ENCODE measurements at places on chromosomes 2 and 18.
A peak's percentile ranks its signal among the peaks of the same experiment; 100 is the strongest.

GRCh38 chr2:223044092-223044836, 7.7 kb upstream of the KCNE4 start:
- no peak for DNase-seq

GRCh38 chr2:109017017-109017416, 28.0 kb upstream of the EDAR start:
- DNase-seq, result no peak

GRCh38 chr18:56921896-56922480, 224.9 kb upstream of the BOD1L2 start:
- no peak for DNase-seq

GRCh38 chr2:73156539-73157124, 43.9 kb upstream of the RAB11FIP5 start:
- DNase-seq, result peak; percentile 17

- DNase-seq, result no peak
Measured at GRCh38 chr2:149258531-149258930, 71.9 kb upstream of the LYPD6 start.

DNA sequence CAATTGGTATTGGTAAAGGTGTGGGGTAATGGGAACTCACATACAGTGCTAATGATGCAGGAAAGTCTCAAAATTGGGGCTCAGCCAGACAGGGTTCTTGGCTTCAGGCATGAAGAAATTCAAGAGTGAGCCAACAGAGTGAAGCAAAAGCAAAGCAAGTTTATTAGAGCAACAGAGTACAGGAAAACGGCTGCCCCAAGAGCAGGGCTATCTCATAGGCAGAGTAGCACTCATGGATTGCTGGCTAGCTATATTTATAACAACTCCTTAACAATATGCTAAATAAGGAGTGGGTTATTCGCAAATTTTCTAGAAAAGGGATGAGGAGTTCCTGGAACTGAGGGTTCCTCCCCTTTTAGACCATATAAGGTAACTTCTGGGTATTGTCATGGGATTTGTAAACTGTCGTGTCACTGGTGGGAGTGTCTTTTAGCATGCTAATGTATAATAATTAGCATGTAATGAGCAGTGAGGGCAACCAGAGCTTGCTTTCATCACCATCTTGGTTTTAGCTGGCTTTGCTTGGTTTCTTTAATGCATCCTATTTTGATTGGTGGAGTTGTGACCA, 233.8 kb upstream of the NOL4 start:
- DNase-seq, result no peak

- DNase-seq, result no peak
Measured at GRCh38 chr2:80062298-80062697, 242.3 kb downstream of the LRRTM1 start.

- no peak for DNase-seq
Measured at GRCh38 chr2:186917866-186918265, 68.9 kb upstream of the ZSWIM2 start.

DNA sequence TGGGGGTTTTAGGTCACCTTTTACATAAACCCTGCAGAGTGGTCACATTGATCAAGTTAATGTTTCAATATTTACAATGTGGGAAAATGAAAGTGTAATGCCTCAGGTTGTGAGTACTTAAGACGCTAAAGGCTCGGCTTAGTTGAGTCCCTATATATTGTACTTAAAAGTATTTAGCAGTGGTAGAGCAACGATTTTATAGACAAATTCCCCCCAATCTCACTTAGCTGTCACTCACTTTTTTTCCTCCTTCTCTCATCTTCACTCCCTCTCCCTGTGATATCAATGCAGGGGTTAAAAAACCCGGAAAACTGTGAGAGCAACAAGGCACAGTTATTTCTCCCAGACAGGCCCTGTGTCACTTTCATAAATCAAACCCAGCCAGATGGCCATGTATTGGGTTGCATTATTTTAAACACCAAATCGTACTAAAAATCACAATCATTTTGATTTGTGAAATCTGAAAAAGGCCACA, 5.4 kb downstream of the POU3F3 start:
- DNase-seq, result no peak

DNA sequence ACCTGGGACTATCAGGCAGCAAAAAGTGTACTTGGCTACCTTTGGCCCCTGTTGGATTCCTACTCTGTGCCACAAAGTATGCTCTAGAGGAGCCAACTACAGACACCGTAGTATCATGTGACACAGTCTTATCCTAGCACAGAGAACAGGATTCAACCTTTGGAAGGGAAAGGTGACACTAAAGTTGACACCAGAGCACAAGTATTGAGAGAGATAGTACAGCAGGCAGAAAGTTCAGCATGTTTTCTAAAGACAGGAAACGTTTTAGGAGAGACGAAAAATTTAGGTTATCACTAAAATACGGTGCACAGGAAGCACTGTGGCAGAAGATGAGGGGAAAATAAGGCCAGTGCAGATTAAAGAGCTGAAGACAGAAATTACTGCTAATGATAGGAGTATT, 18.6 kb downstream of the SMAD2 start:
- DNase-seq, result no peak

DNA sequence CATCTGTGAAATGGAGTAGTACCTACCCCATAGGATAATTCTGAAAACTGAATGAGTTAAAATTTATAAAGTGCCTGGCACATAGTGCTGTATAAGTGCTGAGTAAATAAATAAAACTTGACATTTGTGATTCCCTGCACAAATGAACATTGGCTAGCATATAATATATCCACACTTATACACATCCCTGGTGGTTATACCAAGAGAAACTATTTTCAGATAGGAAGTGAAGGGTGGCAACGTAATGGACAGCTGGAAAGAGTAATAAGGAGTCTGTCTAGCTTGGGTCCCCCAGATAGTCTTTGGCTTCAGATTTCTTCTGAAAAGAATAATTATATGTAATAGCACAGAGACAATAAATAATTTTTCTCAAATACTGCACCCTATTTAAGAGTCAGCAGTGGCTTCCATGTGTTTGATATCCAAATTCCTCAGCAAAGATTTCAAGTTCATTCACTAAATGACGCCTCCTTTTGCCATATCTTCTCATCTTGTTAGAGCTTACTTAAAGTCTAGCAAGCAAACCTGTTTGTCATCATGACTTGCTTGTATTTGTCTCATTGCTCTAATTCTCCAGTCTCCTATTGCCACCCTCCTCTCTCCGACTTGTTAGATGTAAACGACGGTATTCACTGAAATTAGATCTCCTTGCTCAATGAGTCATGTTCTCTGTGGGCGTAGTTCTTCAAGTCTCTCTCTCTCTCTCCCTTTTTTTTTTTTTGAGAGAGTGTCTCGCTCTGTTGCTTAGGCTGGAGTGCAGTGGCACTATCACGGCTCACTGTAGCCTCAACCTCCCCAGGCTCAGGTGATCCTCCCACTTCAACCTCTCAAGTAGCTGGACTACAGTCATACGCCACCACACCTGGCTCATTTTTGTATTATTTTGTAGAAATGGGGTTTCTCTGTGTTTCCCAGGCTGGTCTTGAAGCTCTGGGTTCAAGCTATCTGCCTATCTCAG, 8.7 kb upstream of the ADGRF3 start:
- no peak for DNase-seq

GRCh38 chr2:218569661-218570500, 1.2 kb downstream of the CNOT9 start:
- no peak for DNase-seq

DNA sequence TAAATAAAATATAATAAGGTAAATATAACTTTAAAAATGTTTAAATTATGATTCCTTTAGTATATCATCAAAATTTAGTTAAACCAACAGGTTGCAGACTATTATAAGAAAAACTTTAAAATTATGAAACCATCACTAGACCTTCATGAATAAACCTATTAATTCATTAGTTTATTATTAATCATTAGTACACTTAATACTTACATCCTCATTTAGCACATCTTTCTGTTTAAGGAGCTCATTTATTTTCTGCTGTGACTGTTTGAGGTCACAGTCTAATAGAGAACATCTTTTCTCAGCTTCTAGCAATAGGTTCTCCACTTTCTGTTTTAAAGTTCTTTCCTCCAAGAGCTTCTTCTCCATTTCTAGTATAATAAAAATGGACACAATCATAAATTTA, 52.8 kb downstream of the SLC66A3 start:
- DNase-seq, result no peak

- no peak for DNase-seq
Measured at GRCh38 chr2:166651080-166651675, 157.1 kb upstream of the SCN7A start.

DNA sequence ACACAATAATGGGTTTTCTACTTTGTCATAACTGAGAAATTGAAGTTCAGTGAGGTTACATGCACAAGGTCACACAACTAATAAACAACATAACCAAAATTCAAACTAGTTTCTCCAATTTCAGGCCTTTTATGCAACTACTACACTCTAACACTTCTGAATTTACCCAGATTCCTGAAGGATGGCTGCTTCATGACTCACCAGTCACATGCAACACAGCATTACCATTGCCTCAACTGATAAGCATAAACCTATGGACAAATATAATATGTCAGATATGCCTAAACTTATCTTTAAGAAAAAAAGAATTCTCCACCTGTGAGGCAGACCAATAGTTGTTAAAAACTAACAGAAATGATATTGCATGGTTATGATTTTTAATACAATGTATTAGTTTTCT, 586.5 kb upstream of the SLC8A1 start:
- DNase-seq, result no peak

GRCh38 chr2:61510674-61511671, 27.2 kb downstream of the XPO1 start:
- no peak for DNase-seq

DNA sequence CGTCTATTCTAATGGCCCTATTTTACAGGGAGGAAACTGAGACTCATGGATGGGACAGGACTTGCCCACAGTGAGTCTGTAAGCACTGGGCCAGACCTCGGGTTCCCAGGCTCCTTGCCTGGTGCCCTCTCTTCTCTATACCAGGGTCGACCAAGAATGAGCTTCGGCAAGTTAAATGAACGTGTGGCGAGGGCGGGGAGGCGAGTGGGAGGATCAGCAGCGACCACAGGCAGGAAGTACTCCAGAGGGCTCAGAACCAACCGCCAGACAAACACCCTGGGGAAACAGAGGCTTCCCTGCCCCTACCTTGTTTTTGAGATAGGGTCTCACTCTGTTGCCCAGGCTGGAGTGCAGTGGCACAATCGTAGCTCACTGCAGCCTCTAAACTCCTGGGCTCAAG, 177.7 kb upstream of the SMAD2 start:
- DNase-seq, result no peak

GRCh38 chr2:237702441-237703391, 75.3 kb downstream of the LRRFIP1 start:
- DNase-seq, result no peak

GRCh38 chr2:160075171-160075570, 12.8 kb upstream of the PLA2R1 start:
- DNase-seq, result no peak

DNA sequence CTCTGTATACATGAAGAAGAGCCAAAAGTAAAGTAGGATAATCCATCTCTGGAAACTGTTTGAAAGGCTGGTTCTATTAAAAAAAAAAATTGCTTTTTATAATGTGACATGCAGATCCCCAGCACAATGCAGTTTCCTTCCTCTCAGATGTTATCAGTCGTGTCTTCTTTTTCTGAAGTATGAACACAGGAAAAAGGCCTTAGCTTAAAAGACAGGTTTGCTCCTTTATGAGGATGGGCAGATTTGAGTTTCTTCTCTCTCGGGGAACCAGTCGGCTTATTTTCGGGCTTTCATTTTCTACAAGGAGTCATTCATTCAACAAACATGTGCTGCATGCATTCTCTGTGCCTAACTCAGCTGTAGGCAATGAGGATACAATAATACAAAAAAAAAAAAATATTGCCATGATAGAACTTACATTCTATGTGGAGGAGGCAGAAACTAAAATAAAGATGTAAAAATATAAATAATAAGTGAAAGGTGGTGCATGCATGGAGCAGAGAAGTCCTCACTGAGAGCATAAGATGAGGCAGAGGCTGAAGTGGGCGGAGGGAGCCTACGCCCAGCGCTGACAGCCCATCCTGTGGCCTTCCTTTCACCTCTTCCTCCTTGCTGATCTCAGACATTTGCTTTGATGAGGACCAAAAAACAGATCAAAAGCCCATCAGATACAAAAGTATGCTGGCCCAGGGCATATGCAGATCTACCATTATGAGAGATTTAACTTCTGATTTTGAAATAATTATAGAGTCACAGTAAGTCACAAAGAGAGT, at the start of gene CD226:
Gene CD226 (minus strand): TSS at position 513 of the 773 bp plus-strand sequence. CDS start 467 bp downstream, at position 46.
- DNase-seq, result no peak

DNA sequence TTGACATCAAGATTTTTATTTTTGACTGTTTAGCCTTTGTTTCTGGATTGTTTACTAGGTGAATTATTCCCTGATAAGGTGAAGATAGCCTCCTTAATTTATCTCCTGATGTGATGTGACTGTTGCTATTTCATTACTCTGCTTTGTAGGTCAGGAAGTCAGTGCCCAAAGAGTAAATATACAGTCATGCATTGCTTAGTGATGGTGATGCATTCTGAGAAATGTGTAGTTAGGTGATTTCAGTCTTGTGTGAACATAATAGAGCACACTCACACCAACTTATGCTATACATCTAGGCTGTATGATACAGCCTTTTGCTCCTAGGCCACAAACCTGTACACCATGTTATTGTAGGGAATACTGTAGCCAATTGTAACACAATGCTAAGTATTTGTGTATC, 102.4 kb upstream of the THUMPD2 start:
- no peak for DNase-seq

- DNase-seq, result no peak
Measured at GRCh38 chr2:103265521-103265920, 503.7 kb downstream of the TMEM182 start.

GRCh38 chr2:241354668-241355658, 1.1 kb upstream of the FARP2 start:
- DNase-seq, result peak; percentile 66

DNA sequence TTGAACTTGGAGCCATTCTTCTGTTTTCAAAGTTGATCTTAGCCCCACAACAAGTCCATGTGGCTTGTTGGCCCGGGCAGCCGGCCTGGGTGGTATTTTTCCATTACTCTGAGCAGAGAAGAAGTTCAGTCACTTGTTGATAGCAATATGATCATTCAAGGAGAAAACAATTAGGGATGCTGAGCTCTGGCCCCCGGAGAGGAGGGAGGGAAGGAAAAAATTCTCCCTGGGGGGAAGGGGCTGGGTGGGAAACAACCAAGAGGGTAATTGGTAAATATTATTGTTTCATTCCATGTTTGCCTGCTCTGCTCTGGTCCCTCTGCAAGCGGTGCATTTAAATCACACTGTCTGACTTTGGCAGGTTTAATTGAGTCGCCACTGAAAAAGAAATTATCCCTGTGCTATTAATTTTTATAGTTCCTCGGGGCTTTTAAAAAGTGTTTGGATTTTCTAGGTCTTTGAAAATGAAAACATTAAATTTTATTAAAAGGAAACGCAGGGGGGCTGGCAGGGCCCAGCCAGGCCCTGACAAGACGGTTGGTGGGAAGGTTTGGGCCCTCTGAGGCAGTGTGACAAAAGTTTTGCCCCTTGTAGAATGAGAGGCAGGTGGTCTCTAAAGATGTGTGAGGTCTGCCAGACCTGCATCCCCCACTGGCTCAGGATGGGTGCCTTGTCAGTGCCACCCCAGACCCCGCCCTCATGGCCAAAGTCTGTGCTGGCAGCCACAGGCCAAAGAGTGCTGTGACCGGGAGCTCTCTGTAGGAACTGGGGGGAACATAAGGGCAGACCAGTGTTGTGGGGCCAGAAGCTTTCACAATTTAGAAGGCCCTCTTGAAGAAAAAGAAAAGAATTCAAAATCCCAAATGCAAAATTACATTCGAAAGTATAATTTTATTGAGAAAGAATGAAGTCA, 52.5 kb upstream of the SLC14A2 start:
- DNase-seq, result no peak

- DNase-seq, result no peak
Measured at GRCh38 chr2:221204699-221205098, 367.4 kb downstream of the EPHA4 start.

- no peak for DNase-seq
Measured at GRCh38 chr2:44119878-44120277, 48.8 kb upstream of the PPM1B start.

Measured in stimulated activated CD4-positive, alpha-beta T cell treated with anti-CD3 and anti-CD28 coated beads, Interleukin-1b, Interleukin-23, amount 100 ng/mL, for 24 hours (primary cell).